ENCODE measurements at places on chromosomes 5 and 9. TPM values are rescaled to one million over a fixed set of nuclear protein-coding genes. Genes with fewer than 3 reads are reported as not detected.

The FOXD4L3 gene
- total RNA-seq, result not detected

The GNPDA1 gene
- total RNA-seq, result 25.1 TPM

The CDC20B gene
- total RNA-seq, result not detected

The SQSTM1 gene
- 187 TPM for total RNA-seq

The SLCO6A1 gene
- not detected for total RNA-seq

The WWC1 gene
- total RNA-seq, result 7.1 TPM

The EXOSC2 gene
- total RNA-seq, result 28.5 TPM

The PCDHGC5 gene
- 2.6 TPM for total RNA-seq

The INSYN2B gene
- total RNA-seq, result 14.1 TPM

The OR1L6 gene
- total RNA-seq, result not detected

The PLPP7 gene
- total RNA-seq, result 8.5 TPM

The FST gene
- total RNA-seq, result 92.1 TPM

The IL31RA gene
- total RNA-seq, result 0.23 TPM

The TEX48 gene
- total RNA-seq, result not detected

The IL4 gene
- not detected for total RNA-seq

The PCDHGB2 gene
- 9.9 TPM for total RNA-seq

The DPH7 gene
- total RNA-seq, result 20.1 TPM

The SH2D3C gene
- not detected for total RNA-seq

The DOCK8 gene
- total RNA-seq, result 0.05 TPM

The ECSCR gene
- 0.61 TPM for total RNA-seq

The TSLP gene
- total RNA-seq, result not detected

The PCDH1 gene
- total RNA-seq, result 0.07 TPM

The ST8SIA4 gene
- total RNA-seq, result not detected

The GRAMD2B gene
- total RNA-seq, result 69.2 TPM

The LCP2 gene
- not detected for total RNA-seq

The DMRT3 gene
- total RNA-seq, result not detected

The LRRC19 gene
- total RNA-seq, result not detected

The CCDC180 gene
- total RNA-seq, result 0.23 TPM
